Naive B cell (primary cell): ENCODE measurements at places on chromosomes 16 and 17. TPM values are rescaled to one million over a fixed set of nuclear protein-coding genes. Genes with fewer than 3 reads are reported as not detected.

- H3K36me3 ChIP-seq: no peaks in the 10 kb centered on the region
- peaks cover 9% of the 10 kb centered on the region for H3K4me1 ChIP-seq
- no peak overlapping the region for H3K4me3 ChIP-seq
- H3K27ac ChIP-seq: no peak overlapping the region
- no peaks in the 10 kb centered on the region for H3K27me3 ChIP-seq
Measured at GRCh38 chr16:30112197-30113030, 923 bp downstream of the GDPD3 start.

Gene ASPHD1
- not detected for polyA plus RNA-seq

Gene AGRP
- polyA plus RNA-seq: not detected

GRCh38 chr16:2481676-2482075 lies 6.7 kb downstream of the TBC1D24 start:
- no peak overlapping the region for H3K27ac ChIP-seq
- H3K36me3 ChIP-seq: no peaks in the 10 kb centered on the region
- no peaks in the 10 kb centered on the region for H3K27me3 ChIP-seq

- H3K27ac ChIP-seq: no peak overlapping the region
- no peak for DNase-seq
- no peaks in the 10 kb centered on the region for H3K36me3 ChIP-seq
- peak overlapping the region; percentile 12 for H3K4me3 ChIP-seq
- peaks cover 11% of the 10 kb centered on the region for H3K4me1 ChIP-seq
- H3K27me3 ChIP-seq: peaks cover 29% of the 10 kb centered on the region
Measured at GRCh38 chr17:73142872-73143381, 21.9 kb upstream of the SSTR2 start.

GRCh38 chr17:72603420-72604242 lies 482.8 kb downstream of the SOX9 start:
- no peak for DNase-seq
- peaks cover 40% of the 10 kb centered on the region for H3K27me3 ChIP-seq
- H3K4me3 ChIP-seq: no peak overlapping the region
- no peaks in the 10 kb centered on the region for H3K36me3 ChIP-seq

Gene LLGL2
- polyA plus RNA-seq: 7.4 TPM

Gene ABCA9
- not detected for polyA plus RNA-seq

Gene MYH11
- 0.57 TPM for polyA plus RNA-seq

DNA sequence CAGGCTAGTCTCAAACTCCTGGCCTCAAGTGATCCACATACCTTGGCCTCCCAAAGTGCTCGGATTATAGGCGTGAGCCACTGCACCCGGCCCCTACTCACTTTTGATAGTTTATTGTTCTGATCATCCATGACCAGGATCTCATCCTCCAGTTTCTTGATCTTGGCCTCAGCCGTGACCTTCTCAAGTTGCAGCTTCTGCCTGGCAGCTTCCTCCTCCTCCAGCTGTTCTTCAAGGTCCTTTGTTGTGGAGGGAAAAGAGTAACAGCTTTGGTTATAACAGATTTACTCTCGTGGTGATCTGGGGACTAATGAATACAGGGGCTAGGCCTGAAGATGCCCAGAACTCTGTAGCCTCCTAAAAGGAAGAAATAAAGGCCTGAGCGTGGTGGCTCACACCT lies 89.9 kb downstream of the NDE1 start:
- no peak overlapping the region for H3K27ac ChIP-seq
- H3K27me3 ChIP-seq: no peaks in the 10 kb centered on the region
- H3K4me3 ChIP-seq: no peak overlapping the region
- H3K4me1 ChIP-seq: peaks cover 1% of the 10 kb centered on the region

DNA sequence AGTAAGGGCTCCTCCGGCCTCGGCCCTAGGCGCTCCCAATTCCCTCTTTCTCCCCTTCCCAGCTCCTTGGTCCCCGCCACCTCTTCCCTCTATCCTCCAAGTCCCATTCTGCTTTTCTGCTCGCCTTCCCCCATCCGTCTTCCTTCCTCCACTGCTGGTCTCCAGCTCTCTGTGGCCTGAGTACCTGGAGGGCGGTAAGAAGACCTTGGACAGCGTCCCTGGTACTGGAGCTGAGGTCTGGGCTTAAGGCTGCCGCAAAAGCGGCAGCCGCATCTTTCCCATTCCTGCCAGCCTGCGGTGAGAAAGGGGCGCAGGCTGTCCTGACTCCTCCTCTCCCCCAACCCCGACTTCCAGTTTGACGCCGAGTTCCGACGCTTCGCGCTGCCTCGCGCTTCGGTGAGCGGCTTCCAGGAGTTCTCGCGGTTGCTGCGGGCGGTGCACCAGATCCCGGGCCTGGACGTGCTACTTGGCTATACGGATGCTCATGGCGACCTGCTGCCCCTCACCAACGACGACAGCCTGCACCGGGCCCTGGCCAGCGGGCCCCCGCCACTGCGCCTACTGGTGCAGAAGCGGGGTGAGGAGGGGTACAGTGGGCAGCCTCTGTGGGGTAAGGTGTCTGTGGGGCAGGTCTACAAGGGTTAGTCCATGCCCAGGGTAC lies 471 bp downstream of the PARD6A start:
- no peaks in the 10 kb centered on the region for H3K27me3 ChIP-seq
- no peaks in the 10 kb centered on the region for H3K36me3 ChIP-seq
- no peak for DNase-seq
- H3K27ac ChIP-seq: peak overlapping the region; percentile 98

Gene CAMTA2
- 6.7 TPM for polyA plus RNA-seq

Gene DOC2B
- not detected for polyA plus RNA-seq

Gene RPH3AL
- 2.9 TPM for polyA plus RNA-seq
